CD4-positive, alpha-beta T cell treated with Interleukin-2 at 100 ng/mL for 4 hours (primary cell): ENCODE measurements at places on chromosomes 5 and 9.

GRCh38 chr5:95848701-95849100 is 26.2 kb upstream of the GLRX start:
- no peak for DNase-seq

GRCh38 chr5:1835431-1835830 is 34.2 kb downstream of the NDUFS6 start:
- no peak for DNase-seq

DNA sequence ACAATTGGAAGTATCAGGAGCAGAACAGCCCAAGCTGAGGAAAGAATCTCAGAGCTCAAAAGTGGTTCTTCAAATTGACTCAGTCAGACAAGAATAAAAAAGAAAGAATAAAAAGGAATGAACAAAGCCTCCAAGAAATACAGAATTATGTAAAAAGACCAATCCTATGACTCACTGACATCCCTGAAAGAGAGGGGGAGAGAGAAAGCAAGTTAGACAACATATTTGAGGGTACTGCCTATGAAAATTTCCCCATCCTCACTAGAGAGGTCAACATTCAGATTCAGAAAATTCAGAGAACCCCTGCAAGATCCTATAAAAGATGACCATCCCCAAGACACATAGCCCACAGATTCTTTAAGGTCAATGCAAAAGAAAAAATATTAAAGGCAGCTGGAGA is 173.2 kb downstream of the ALDH1A1 start:
- no peak for DNase-seq

- no peak for DNase-seq
Observed at GRCh38 chr9:134186471-134187109, 22.2 kb upstream of the RNU6ATAC start.

DNA sequence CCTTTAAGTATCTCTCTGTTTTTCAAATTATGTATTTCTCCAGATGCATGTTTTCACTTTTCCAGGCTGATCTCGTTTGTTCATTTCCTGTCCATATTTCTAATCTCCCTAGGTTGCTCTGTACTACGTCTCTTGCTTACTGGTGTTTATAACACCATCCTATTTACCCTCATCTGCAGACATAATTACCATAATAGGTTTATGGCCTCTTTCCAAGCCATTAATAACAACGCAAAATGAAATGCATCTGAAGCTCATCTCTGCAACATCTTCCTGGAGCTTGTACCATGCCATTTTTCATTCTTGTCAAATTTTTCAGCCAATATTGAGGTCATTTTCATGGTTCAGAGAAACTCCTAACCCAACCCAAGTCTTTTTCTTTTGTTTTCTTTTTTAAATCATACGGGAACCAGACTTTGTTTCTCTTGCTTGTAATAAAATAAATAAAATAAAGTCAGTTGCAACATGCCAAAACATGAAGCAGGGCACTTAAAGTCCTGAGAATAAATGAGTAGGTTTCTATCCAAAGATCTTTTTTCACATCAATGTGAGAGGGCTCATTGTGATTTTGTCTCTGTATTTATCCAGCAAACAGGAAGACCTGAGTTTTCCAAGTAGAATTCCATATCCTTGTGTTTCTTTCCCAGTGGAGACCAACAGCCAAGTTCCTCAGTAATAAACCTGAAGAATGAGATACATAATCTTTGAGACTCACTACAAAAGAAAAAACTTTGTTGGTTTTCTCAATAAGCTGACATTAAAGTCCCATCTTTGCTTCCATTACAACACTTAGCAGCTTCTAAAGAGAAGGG is 37.0 kb downstream of the DPYSL3 start:
- no peak for DNase-seq

- no peak for DNase-seq
Observed at GRCh38 chr5:61613679-61614078, 281.6 kb downstream of the ZSWIM6 start.

GRCh38 chr9:127109212-127109711 is 13.2 kb downstream of the ANGPTL2 start:
- DNase-seq: no peak

- DNase-seq: no peak
Observed at GRCh38 chr5:93415819-93416218, 165.2 kb downstream of the NR2F1-AS1 start.

- DNase-seq: no peak
Observed at GRCh38 chr9:35763181-35763580, 9.1 kb upstream of the MSMP start.

GRCh38 chr5:103385722-103386121 is 127.2 kb downstream of the MACIR start:
- no peak for DNase-seq
